ENCODE measurements at places on chromosomes 2 and 18. TPM values are rescaled to one million over a fixed set of nuclear protein-coding genes. Genes with fewer than 3 reads are reported as not detected.

FSHR gene
- not detected for total RNA-seq

NABP1 gene
- 121 TPM for total RNA-seq

OTOS gene
- not detected for total RNA-seq

BARD1 gene
- 24.8 TPM for total RNA-seq

OTX1 gene
- total RNA-seq: 0.25 TPM

KCNJ3 gene
- not detected for total RNA-seq

MBD1 gene
- 60.7 TPM for total RNA-seq

EFR3B gene
- 0.76 TPM for total RNA-seq

ASXL3 gene
- not detected for total RNA-seq

SH3RF3 gene
- 5.2 TPM for total RNA-seq

SERPINB10 gene
- total RNA-seq: not detected

ASAP2 gene
- total RNA-seq: 49.6 TPM

BIRC6 gene
- total RNA-seq: 122 TPM

CAPN14 gene
- total RNA-seq: not detected

GALR1 gene
- not detected for total RNA-seq

MYO5B gene
- total RNA-seq: not detected

TMEM17 gene
- 3.7 TPM for total RNA-seq

KIAA2012 gene
- not detected for total RNA-seq

TPO gene
- total RNA-seq: not detected

ARHGAP28 gene
- total RNA-seq: 0.63 TPM

SP9 gene
- total RNA-seq: not detected

GRHL1 gene
- 0.38 TPM for total RNA-seq

LAMA1 gene
- total RNA-seq: 6.2 TPM

STK36 gene
- total RNA-seq: 17.5 TPM

MARCO gene
- total RNA-seq: not detected

MEP1B gene
- total RNA-seq: not detected

SERPINB13 gene
- not detected for total RNA-seq

ELOA2 gene
- total RNA-seq: not detected

TRAPPC12 gene
- 70.4 TPM for total RNA-seq

HOXD3 gene
- total RNA-seq: 5.2 TPM

SERPINB4 gene
- not detected for total RNA-seq

ASB18 gene
- not detected for total RNA-seq

CPLX4 gene
- total RNA-seq: not detected

WDR54 gene
- 33.4 TPM for total RNA-seq

GATA6 gene
- 17.6 TPM for total RNA-seq

ECEL1 gene
- total RNA-seq: 0.54 TPM

SLC19A3 gene
- total RNA-seq: 0.65 TPM

C2orf78 gene
- not detected for total RNA-seq

CCDC102B gene
- total RNA-seq: 0.89 TPM

PLEK gene
- not detected for total RNA-seq

SCN7A gene
- not detected for total RNA-seq

CFC1 gene
- total RNA-seq: not detected

METTL21A gene
- 23.3 TPM for total RNA-seq

IL1R1 gene
- 87.9 TPM for total RNA-seq

Measured in GM23248 (cell line).